ENCODE measurements at places on chromosomes 2 and 18.

- no peak for DNase-seq
These were observed 47.6 kb downstream of the CCDC85A start for GRCh38 chr2:56231361-56231760.

- no peak for DNase-seq
These were observed 2.4 kb downstream of the SOCS6 start for GRCh38 chr18:70291295-70291574.

GRCh38 chr2:66198873-66199272 is 236.1 kb upstream of the MEIS1 start:
- no peak for DNase-seq

DNA sequence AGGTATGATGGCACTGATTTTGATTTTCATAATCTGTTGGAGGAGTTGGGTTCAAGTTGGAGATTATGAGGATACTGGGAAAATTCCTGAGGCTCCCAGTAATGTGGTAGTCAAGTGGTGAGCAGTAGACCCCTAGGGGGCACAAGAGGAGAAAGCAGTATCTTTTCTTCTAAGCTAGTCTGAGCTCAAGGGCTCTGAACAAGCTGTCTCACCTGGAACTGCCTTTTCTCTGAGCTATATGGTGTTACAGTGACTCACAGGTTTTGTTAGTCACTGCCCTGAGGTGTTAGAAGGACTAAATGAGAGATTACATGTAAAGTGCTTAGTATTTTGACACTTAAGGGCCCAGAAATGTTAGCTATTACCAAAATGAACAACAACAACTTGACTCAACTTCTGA is 42.2 kb downstream of the CD302 start:
- no peak for DNase-seq

- DNase-seq: no peak
These were observed 21.6 kb downstream of the FBXO36 start for GRCh38 chr2:229943770-229944449.

DNA sequence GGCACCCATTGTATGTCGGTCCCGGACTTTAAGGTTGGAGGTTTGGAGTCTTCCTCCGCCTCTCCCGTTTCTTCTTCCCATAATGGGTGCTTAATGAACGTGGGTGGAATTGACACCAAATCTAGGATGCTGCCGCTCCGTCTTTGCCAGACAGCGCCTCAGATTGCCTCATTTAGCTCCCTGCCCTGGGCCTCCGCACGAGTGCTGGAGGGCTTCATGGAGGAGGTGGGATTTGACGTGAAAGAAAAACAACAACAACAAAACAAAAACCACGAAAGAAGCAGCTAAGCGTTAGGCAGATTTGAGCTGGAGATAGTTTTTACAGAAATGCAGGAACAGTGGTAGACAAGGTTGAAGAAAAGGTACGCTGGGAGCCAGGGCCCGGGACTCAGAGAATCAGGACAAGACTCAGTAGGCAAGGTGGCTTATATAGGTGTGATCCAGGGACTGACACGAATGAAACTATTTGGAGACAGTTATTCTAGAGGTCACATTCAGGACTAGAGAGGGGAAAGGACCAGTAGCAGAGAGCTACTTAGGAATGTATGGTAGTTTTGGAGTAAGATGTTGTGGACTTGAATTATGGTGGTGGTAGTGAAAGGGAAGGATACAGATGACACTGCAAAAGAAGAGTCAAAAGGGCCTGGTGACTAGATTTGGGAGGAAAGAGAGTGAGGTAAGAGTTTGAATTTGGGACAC is 605 bp downstream of the ZNF2 start:
- DNase-seq: no peak

GRCh38 chr2:186634701-186635100 is 44.8 kb downstream of the ITGAV start:
- no peak for DNase-seq

- no peak for DNase-seq
These were observed 203.0 kb upstream of the EPHA4 start for GRCh38 chr2:221775096-221775495.

DNA sequence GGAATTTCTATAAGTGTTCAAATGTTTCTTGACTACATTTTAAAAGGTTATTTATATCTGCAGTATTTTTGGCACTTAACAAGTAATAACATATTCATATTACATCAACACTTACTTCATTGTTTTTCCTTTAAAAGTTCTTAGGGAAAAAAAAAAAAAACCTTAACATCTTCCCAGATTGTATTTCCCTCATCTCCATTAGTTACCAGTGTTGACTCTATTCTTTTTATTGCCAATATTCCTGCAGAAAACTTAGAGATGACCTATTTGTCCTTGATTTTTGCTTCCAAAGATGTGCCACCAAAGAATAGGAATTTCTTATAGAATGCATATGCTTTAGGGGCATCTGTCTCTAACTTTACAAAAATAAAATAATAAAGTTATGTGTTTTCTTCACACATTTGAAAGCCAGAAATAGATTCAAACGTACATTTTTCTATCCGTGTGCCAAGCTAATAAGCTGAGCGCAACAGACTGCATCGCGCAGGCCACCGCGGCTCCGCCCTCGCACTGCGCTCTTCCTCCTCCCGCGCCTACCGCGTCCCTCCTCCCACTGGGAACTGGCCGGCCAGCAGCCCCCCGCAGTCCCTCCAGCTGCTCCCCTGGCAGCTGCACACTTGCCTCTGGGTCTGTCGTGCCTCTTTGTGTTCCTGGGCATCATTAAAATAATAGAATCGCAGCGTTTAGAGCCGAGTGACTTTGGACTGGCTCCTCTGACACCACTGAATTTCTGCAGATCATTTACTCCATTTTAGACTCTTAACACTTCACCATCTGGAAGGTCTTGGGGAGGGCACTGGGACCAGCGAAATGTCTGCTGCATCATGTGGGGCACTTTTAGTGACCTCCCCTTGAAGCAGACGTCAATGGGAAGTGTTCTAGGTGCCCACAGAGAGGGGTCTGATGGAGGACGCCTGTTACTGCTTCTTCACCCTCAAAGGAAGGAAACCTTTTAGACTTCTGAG is 21.2 kb upstream of the NAB1 start:
- DNase-seq: peak; percentile 20

- no peak for DNase-seq
These were observed 137.7 kb downstream of the TANC1 start for GRCh38 chr2:159106109-159106508.

All from GM12865 (cell line).